Stimulated activated CD4-positive, alpha-beta T cell treated with anti-CD3 and anti-CD28 coated beads, TNF-alpha, amount 100 ng/mL, for 24 hours (primary cell): ENCODE measurements at places on chromosomes 11 and 22.

GRCh38 chr11:120545813-120546212 is 34.3 kb downstream of the GRIK4 start:
- DNase-seq = no peak

- DNase-seq = no peak
Observed at GRCh38 chr11:64755681-64756361, 4.0 kb downstream of the PYGM start.

- DNase-seq = no peak
Observed at GRCh38 chr22:46829941-46830715, 67.7 kb downstream of the TBC1D22A start.

DNA sequence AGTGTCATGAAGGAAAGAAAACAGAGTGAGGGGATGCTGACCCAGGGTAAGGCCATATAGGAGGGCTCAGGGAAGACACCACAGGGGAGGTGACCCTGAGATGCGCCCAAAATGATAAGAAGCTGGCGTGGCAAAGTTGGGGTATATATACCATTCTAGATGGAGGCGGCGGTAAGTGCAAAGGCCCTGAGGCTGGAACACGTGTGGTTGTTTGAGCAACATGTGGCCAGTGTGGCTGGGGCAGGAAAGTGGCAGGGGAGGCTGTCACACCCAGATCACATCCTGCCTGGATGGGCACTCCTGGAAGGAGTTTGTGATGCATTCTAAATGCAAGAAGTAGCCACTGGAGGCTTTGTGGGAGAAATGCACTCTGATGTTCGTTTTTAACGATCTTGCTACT is 70.2 kb downstream of the CYTH4 start:
- DNase-seq = no peak

DNA sequence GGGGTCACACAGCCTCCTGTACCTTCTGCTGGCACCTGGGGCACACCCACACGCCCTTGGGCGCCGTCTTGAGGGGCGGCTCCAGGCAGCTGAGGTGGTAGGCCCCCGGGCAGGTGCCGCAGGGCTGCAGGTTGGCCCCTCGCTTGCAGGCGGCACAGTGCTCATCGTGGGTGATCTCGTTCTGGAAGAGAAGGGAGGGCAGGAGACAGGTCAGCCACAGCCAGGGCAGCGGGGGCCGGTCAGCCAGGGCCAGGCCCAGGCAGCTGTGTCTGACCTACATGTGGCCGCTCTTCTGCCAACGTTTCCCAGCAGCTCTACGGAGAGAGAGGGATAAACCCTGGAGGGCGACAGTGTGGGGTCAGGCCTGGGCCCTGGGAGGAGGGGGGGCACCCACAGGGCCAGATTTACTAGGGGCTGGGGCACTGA is 121.9 kb downstream of the PHF21B start:
- DNase-seq = no peak

GRCh38 chr22:18987765-18988164 is 51.7 kb upstream of the PRODH start:
- DNase-seq = no peak

- DNase-seq = no peak
Observed at GRCh38 chr11:61418136-61418535, 11.6 kb downstream of the CPSF7 start.

GRCh38 chr22:46163557-46163888 is 13.2 kb downstream of the PPARA start:
- DNase-seq = no peak

DNA sequence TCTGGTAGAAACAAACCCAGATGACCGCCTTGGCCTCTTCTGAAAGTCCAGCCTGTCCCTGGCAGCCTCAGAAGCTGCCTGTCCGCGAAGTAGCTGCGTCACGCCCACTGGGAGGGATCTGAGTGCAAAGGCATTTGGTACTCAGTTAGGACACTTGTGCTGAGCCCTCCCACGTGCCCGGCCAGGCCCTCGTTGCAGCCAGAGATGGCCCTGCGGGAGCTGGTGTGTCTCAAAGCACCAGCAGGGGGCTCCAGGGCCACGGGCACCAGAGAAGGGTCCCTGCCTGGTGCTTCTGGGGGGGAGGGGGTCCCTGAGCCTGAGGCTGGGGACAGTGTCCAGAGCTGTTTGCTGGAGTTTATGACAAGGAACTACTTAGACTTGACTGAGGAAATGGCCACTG is 5.8 kb downstream of the SELENOO start:
- no peak for DNase-seq

DNA sequence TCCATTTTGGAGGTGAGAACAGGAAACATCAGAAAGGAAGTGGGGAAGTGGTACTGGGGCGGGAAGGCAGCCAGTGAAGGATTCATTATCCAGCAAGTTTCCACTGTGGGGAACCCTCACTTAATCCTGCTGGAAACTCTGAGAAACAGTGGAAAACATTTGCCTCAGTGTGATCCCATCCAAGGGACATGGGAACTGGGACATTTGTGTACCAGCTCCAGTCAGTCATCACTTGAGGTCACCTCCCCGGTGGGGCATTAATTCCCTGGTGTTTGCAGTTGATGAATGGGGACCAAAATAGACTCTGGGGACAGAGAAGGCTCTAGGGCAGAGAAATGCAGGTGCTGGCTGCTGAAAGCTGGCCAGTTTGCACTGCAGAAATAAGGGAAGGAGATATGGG is 599.9 kb downstream of the BUD13 start:
- no peak for DNase-seq

DNA sequence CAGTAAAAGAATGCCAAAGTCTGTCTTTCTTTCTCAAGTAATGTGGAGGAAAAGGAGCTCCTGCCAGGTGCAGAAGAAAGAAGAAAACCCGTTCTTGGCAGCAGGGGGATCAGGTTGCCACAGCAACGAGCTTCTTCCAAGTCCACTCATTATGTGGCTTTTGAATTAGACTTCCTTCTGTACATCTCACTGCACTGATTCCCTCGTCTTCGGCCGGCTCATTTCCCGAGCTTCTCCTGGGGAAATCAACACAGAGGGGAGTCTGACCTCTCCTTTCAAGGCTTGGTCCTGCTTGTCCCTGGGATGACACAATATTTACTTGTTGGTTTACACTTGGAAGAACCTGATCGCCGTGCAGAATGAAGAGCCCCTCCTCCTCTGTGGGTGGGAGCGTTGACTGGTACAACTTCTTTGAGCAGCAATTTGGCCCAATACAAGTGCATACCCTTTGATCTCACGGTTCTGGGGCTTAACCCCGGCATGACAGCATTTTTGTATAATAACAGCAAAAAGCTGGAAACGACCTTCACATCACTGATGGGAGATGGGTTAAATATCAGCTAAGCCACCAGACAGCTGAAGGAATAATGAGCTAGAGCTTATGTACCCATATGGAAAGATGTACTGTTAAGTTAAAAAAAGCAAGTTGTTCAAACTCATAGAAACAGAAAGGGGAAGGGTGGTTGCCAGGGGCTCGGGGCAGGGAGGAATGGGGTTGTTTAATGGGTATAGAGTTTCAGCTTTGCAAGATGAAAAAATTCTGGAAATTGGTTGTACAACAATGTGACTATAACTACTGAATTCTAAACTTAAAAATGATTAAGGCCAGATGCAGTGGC is 35.4 kb downstream of the MCHR1 start:
- no peak for DNase-seq

DNA sequence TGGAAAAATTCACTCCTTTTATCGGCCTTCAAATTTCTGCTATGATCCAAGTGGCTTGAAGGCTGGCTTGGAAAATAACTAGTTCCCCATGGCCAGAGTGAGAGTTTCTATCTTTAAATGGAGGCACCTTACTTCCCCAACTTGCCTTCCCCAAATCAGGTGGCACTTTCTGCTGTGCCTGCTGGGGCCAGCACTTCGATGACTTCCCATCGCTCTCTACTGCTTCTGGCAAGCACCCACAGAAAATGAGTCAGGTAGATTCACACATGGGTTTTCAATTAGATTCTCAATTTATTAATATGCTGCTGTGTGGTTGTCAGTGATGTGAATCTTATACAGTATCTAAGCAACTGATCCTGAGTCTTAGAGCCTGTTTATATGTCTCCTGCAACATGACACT is 398.8 kb upstream of the RAG2 start:
- DNase-seq = no peak

DNA sequence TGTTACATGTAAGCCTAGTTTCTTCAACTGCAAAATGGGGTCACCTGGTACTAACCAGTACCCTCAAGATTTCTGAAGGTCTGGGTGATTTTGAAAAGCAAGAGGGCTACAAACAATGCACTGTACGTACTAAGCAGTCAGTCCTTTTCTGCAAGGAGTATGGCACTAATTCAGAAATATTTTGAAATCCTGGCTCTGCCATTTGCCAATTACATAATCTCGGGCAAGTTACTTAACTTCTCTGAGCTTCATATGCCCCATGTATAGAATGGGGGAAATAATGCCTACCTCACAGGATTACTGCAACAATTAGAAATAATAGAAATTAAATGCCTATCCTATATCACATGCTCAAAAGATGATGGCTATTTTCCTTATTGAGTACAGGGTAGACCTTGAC is 60.7 kb upstream of the CCDC89 start:
- no peak for DNase-seq

DNA sequence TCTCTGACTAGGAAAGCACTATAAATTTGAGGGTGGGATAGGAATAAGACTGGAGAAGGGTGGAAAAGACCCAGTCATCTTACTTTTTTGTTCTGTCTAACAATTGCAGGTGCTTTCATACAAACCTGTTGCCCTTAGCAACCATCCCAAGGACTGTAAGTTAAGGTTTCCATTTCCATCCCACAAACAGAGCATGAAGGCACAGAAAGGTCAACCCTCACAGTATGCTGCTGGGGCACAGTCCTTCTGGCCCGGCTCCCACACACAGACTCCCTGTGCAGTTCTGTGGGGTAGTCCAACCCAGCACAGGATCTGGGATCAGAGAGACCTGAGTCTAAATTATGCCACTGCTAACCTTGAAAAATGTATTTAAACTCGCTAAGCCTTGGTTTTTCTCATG is 38.4 kb upstream of the ETS1 start:
- no peak for DNase-seq

DNA sequence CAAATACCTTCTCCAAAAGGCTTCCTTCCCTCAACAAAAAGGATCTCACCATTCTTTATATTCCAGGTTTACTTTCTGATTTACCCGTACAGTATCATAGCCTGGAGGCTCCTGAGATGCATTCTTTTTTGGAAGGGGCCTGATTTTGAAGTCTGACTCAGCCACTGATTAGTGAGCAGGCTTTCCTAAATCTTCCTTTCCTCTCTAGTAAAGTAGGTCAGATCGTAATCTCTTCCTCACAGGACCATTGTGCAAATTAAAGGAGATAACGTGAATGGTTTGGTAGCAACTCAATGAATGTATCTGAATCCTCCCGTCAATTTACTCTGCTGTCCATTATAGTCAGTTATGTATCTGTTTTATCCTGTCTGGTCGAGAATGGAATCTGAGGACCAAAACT is 227.7 kb upstream of the ANO5 start:
- DNase-seq = no peak

DNA sequence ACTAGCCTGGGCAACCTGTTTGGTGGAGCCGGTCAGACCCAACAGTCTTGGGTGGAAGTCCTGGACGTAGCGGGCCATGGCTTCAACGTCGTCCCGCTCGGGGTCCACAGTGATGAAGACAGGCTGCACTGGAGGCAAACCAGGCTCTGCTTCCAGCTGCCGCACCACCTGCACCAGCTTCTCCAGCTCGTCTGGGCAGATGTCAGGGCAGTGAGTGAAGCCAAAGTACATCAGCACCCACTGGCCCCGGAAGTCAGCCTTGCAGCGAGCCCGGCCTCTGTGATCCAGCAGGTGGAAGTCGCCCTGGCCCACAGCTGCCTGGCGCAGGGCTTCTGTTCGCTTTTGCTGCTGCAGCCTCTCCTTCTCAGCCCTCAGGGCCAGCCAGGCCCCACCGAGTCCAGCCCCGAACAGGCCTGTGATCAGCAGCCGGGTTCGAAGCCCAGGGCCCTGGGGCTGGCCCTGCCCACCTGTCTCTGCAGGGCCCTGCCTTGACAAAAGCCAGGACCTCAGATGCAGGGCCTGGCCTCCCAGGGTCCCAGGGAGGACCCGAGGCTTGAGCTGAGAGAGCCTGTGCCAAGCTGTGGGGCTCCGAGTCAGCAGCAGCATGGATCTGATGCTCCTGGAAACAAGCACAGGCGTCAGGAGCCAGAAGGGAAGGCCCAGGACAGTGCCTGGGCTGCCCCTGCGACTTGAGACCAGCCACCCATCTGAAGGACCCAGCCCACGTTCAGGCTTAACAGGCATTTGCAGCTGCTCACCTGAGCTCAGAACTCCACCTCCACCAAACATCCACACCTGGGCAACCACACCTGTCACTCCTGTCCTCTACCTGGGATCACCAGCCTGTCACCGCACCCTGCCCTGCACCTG is 1.4 kb downstream of the SCO2 start:
- no peak for DNase-seq

DNA sequence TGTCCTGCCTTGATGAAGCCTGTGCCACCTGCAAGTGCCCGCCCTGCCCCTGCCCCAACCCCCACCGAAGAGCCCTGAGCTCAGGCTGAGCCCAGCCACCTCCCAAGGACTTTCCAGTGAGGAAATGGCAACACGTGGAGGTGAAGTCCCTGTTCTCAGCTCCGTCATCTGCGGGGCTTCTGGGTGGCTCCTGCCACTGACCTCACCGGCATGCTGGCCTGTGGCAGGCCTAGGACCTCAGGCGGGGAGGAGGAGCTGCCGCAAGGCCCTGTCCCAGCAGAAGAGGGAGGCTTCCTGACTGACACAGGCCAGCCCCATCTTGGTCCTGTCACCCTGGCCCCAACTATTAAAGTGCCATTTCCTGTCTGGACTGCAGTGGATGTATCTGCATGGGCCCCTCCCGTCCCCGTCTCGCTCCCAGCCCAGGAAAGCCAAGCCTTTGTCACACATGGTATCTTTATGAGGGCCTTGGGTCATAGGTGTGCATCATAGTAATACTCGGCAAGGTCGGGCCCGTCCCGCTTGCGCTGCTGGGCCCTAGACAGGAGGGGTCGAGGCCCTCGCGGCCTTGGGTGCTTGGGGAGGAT is 882 bp downstream of the FREY1 start:
- no peak for DNase-seq

- no peak for DNase-seq
Observed at GRCh38 chr11:85318573-85318972, 308.6 kb downstream of the DLG2 start.

GRCh38 chr22:26906464-26906863 is 249.1 kb downstream of the MIAT start:
- DNase-seq = no peak

GRCh38 chr11:19817870-19818269 is 105.2 kb downstream of the NAV2 start:
- no peak for DNase-seq

DNA sequence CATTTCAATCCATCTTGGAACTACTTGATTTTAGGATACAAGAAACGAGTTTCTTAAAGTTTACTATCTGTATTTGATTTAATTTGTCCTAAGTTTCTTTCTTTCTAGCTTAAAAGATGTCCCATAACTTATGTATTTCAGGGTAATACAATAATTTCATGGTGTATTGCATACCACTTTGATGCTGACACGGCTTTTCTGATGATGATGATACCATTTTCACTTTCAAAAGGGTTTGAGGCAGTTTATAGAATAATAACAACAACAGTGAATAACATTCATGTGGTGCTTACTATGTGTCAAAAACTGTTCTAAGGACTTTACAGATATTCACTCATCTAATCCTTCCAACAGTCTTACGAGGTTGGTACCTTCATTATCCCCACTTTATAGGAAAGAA is 33.2 kb upstream of the POU2AF1 start:
- DNase-seq = no peak
